ENCODE measurements at places on chromosomes 4 and X. TPM values are rescaled to one million over a fixed set of nuclear protein-coding genes. Genes with fewer than 3 reads are reported as not detected.

ADGRG2 gene
- 5.9 TPM for total RNA-seq

GRCh38 chr4:40043786-40044185 is 12.9 kb upstream of the N4BP2 start:
- H3K27ac ChIP-seq: no peak overlapping the region
- H3K4me1 ChIP-seq: no peaks in the 10 kb centered on the region
- H3K36me3 ChIP-seq: peaks cover 3% of the 10 kb centered on the region

RIPPLY1 gene
- total RNA-seq: not detected

ARR3 gene
- not detected for total RNA-seq

OCIAD2 gene
- total RNA-seq: 17.2 TPM

SSX1 gene
- not detected for total RNA-seq

DNA sequence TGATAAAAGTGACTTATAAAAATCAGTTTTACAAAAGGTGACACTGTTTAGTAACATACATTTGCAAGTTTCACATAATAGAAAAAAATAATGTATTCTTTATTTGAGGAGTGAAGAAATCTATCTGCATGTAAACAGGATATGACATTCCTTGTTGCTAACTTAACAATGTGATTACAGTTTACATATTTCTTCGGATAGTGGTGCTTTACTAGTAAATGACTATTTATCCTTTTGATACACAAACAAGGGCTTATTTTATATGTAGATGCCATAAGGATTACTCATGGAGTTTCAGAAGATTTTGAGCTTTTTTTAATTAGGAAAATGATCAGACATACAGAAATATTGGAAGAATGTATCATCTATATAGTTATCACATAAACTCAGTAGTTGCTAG is 126.5 kb downstream of the SLIT2 start:
- H3K4me1 ChIP-seq: no peaks in the 10 kb centered on the region
- H3K27me3 ChIP-seq: no peaks in the 10 kb centered on the region
- no peak for DNase-seq

GRCh38 chr4:98444371-98444770 is 183.2 kb downstream of the RAP1GDS1 start:
- no peak overlapping the region for H3K4me3 ChIP-seq
- no peak for DNase-seq
- H3K27ac ChIP-seq: no peak overlapping the region
- no peaks in the 10 kb centered on the region for H3K36me3 ChIP-seq
- no peaks in the 10 kb centered on the region for H3K27me3 ChIP-seq
- H3K4me1 ChIP-seq: no peaks in the 10 kb centered on the region

DNA sequence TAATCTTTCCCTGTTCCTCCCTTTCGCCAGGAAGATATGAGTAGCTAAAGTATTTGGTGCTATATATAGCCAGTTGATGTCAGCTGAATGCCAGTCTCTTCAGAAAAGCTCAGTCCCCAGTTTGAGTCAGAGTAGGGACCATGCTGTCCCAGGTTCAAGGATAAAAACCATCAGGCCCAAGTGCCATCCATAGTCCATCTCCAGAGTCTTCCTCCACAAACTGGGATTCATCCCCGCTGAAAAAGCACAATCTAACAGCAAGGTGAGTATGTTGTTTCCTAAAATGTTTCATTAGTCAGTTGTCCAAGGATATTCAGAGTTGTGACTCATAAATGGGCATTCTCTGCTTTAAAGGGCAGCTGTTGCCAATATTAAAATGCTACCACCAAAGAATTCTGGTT is at the start of gene MYOZ2:
Gene MYOZ2 (plus strand): TSS at position 112 of the 401 bp plus-strand sequence. CDS start 694 bp downstream, outside the sequence.
- H3K4me1 ChIP-seq: no peaks in the 10 kb centered on the region
- no peak for DNase-seq
- peak within 1 kb of the TSS; percentile 25 for H3K27ac ChIP-seq
- no peak within 1 kb of the TSS for H3K4me3 ChIP-seq

DNA sequence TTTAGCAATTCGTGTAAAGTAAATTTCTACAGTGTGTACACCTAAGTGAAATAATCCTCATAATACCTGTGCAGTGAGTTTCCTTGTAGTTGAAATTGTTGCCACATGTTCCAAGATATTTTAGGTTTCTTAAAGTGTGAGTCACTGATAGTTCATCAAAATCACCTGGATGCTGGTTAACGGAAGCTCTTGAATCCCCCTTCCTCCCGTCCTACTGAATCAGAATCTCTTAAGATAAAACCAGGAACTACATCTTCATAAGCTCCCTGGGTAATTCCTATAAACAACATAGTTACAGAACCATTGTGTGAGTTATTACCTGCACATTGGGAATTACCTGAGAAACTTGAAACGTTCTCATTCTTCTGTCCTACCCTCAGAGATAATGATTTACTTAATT is 197.4 kb upstream of the HS3ST1 start:
- H3K27me3 ChIP-seq: no peaks in the 10 kb centered on the region
- H3K27ac ChIP-seq: no peak overlapping the region
- H3K36me3 ChIP-seq: no peaks in the 10 kb centered on the region
- H3K4me3 ChIP-seq: no peak overlapping the region
- H3K4me1 ChIP-seq: no peaks in the 10 kb centered on the region
- DNase-seq: no peak

DNA sequence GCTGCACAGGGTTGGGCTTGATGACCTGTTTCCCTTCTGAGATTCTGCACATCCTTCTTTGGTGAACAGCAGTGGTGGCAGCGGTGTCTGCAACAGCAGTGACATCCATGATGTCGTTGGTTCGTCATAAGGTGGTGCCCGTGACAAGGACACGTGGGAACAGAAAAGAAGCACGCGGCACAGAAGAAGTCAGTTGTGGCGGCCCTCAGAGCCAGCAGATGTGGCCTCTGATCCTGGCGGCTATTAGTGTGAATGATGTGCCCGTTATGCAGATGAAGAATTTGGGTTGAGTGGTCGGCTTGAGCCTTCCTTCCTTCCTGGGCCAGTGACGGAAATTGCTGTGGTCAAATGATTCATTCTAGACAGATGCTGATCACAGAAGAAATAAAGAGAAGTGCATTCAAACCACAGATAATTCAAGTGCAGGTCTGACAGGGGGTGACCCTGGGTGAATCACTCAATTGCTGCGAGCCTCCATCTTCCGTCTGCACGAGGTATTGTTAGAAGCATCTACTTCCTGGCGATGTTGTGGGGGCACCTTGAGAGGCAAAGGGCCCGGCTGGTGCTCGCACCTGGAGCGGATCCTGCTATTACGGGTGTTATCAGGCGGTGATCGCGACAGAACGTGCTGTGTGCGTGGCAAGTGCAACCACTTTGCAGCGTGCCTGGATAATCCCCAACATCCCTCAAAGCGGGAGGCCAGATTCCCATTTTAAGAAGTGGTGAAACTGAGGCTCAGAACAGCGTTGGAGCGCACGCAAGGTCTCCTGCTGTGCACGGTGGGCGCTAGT is 215.2 kb upstream of the PSAPL1 start:
- peaks cover 68% of the 10 kb centered on the region for H3K4me1 ChIP-seq
- peaks cover 21% of the 10 kb centered on the region for H3K27me3 ChIP-seq
- H3K36me3 ChIP-seq: peaks cover 16% of the 10 kb centered on the region
- DNase-seq: no peak

SCML2 gene
- 5.8 TPM for total RNA-seq

VSIG4 gene
- 29.2 TPM for total RNA-seq

DNA sequence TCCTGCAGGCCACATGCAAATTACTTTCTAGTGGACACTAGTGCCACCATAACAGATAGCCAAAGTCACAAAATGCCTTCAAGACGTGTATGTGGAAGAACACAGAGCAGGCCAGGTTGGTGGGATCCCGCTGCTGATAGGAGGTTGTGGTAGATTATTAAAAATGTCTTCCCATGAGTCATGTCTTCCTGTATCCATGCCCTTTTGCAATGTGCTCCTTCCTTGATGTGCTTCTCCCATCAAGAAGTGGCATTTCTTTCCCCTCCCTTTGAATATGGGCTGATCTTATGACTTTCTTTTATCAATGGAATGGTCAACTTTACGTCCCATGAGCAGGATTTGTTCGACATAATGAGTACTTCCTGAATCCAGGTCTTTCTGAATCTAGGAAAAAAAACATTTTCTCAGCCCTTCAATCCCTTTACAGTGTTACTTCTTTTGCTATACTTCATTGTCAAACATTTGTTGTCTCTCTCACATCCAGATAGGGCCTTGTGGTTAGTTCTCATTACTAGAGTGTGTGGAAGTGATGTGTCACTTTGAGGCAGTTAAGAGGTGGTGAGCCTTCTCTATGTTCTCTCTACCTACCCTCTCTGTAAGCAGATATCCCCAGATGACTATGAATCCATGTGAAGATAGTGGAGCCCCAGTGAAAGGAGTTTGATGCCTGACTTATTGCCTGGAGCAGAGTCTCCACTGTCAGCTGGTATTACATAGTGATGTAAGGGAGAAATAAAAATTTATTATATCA is 519.2 kb upstream of the DIPK2B start:
- H3K36me3 ChIP-seq: no peaks in the 10 kb centered on the region
- no peak for DNase-seq
- H3K4me3 ChIP-seq: no peak overlapping the region
- no peak overlapping the region for H3K27ac ChIP-seq

- peak; percentile 78 for DNase-seq
- no peaks in the 10 kb centered on the region for H3K4me1 ChIP-seq
- H3K4me3 ChIP-seq: no peak overlapping the region
- no peaks in the 10 kb centered on the region for H3K27me3 ChIP-seq
- no peak overlapping the region for H3K27ac ChIP-seq
These were observed 60.6 kb downstream of the GABRA2 start for GRCh38 chr4:46329118-46329976.

DNA sequence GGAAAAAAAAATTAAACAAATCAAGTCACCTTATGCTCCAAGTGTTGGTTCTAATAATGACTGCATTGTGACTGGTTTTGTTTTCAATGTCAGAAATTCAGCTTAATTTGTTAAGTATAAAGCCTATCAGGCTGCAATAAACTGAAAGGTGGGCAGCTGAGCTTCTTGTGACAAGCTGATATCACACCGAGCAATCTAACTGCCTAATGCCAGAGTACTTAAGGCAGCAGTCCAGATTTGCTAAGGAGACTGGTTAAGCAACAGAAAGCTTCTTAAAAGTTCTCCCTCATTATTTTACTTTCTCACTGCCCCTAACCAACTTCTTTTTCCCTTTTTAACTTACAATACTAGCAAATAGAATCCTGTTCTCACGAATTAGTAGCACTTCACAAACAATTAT is 201.0 kb downstream of the MAB21L2 start:
- peaks cover 4% of the 10 kb centered on the region for H3K4me1 ChIP-seq
- peak; percentile 16 for DNase-seq
- H3K27me3 ChIP-seq: no peaks in the 10 kb centered on the region
- H3K4me3 ChIP-seq: no peak overlapping the region

MANBA gene
- total RNA-seq: 36.6 TPM

DNA sequence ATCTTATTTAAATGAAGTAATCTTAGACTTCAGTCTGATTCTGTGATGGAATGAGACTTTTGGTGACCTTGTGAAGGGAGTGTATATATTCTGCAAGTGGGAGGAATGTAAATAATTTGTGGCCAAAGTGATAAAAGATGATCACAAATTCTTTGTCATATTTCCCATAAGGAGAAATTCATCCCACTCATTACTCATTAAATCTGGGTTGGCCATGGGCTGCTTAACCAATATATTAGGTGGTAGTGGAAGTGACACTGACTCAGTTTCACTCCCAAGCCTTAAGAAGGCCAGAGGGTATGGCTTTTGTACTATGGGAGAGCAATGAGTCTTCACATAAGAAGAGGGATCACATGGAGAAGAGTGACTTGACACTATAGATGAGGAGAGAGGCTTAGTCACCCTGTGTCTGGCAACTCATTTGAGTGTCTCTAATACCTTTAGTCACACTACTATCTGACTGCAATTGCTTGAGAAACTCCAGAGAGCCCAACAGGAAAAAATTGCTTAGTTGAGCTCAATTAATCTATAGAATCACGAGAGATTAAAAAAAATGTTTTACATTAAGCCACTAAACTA is 408.2 kb upstream of the PITX2 start:
- no peak overlapping the region for H3K27ac ChIP-seq
- no peaks in the 10 kb centered on the region for H3K36me3 ChIP-seq
- H3K4me1 ChIP-seq: no peaks in the 10 kb centered on the region
- no peak overlapping the region for H3K4me3 ChIP-seq

- peaks cover 2% of the 10 kb centered on the region for H3K27me3 ChIP-seq
- no peaks in the 10 kb centered on the region for H3K36me3 ChIP-seq
- H3K4me3 ChIP-seq: no peak overlapping the region
These were observed 47.9 kb upstream of the IL13RA2 start for GRCh38 chrX:115065304-115065703.

DNA sequence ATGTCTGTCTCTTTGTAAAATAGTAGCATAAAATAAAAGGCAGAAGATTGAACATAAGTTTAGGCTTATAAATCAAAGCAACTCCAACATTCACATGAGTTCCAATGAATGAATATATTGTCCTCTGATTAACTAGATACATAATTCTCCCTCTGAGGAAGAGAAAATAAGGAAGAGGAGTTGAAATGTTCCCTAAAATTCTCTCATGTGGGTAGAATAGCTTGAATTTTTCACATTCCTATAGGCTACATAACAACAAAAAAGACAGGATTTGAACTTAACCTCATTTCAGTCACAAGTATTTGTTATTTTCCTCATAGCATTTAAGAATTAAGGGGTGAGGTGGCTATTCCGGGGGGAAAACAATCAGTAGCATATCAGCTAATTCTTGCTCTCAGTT is 462.4 kb upstream of the NDST4 start:
- H3K4me1 ChIP-seq: no peaks in the 10 kb centered on the region
- H3K36me3 ChIP-seq: no peaks in the 10 kb centered on the region
- no peak overlapping the region for H3K27ac ChIP-seq
- H3K27me3 ChIP-seq: no peaks in the 10 kb centered on the region
- no peak overlapping the region for H3K4me3 ChIP-seq

GRCh38 chr4:139975830-139976272 is 178.1 kb downstream of the MAML3 start:
- H3K36me3 ChIP-seq: no peaks in the 10 kb centered on the region
- no peak for DNase-seq
- H3K4me3 ChIP-seq: no peak overlapping the region
- H3K27me3 ChIP-seq: no peaks in the 10 kb centered on the region
- H3K27ac ChIP-seq: no peak overlapping the region
- no peaks in the 10 kb centered on the region for H3K4me1 ChIP-seq

- no peak for DNase-seq
- peaks cover 5% of the 10 kb centered on the region for H3K4me1 ChIP-seq
- H3K4me3 ChIP-seq: no peak overlapping the region
- no peaks in the 10 kb centered on the region for H3K36me3 ChIP-seq
These were observed 4.4 kb upstream of the SRPX start for GRCh38 chrX:38225093-38225492.

GRCh38 chr4:57119054-57119651 is 9.0 kb upstream of the IGFBP7 start:
- peaks cover 5% of the 10 kb centered on the region for H3K4me1 ChIP-seq
- H3K27me3 ChIP-seq: no peaks in the 10 kb centered on the region
- DNase-seq: no peak
- H3K4me3 ChIP-seq: no peak overlapping the region
- no peaks in the 10 kb centered on the region for H3K36me3 ChIP-seq

GRID2 gene
- 19.7 TPM for total RNA-seq

TGIF2LX gene
- not detected for total RNA-seq

MAGEA2B gene
- total RNA-seq: not detected

PPP4R3C gene
- not detected for total RNA-seq

- no peak overlapping the region for H3K27ac ChIP-seq
- H3K36me3 ChIP-seq: no peaks in the 10 kb centered on the region
- H3K4me3 ChIP-seq: no peak overlapping the region
- DNase-seq: peak; percentile 91
- H3K4me1 ChIP-seq: no peaks in the 10 kb centered on the region
- H3K27me3 ChIP-seq: no peaks in the 10 kb centered on the region
These were observed 128.0 kb downstream of the C4orf33 start for GRCh38 chr4:129223945-129224344.

GRCh38 chrX:41982953-41983352 is 59.6 kb upstream of the CASK start:
- DNase-seq: no peak
- H3K27me3 ChIP-seq: no peaks in the 10 kb centered on the region
- H3K36me3 ChIP-seq: no peaks in the 10 kb centered on the region
- no peak overlapping the region for H3K27ac ChIP-seq
- no peak overlapping the region for H3K4me3 ChIP-seq

SPIN4 gene
- total RNA-seq: 9.9 TPM
